Urothelium cell line (cell line): ENCODE measurements at places on chromosomes 4 and X.

GRCh38 chr4:14184767-14185166, 557.2 kb upstream of the BOD1L1 start:
- DNase-seq: no peak

GRCh38 chr4:166121897-166122296, 248.9 kb downstream of the TLL1 start:
- DNase-seq: no peak

DNA sequence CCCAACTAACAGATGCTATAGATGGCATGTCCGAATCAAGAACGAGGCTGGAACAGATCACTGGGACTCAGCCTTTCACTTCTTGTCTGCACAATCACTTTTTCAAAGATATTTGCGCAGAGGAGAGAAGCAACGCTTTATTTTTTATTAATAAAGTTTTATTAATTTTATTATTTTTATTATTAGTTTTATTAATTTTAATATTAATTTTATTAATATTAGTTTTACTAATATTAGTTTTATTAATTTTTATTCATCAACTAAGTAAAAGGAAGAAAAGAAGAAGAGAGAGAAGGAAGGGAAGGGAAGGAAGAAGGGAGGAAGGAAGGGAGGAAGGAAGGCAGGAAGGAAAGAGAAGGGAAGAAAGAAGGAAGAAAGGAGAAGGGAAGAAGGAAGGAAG, 236.4 kb upstream of the HHIP start:
- no peak for DNase-seq

- DNase-seq: peak; percentile 4
Measured at GRCh38 chrX:21479695-21480270, 105.6 kb downstream of the CNKSR2 start.

GRCh38 chr4:84684361-84684760, 101.4 kb downstream of the CDS1 start:
- no peak for DNase-seq

DNA sequence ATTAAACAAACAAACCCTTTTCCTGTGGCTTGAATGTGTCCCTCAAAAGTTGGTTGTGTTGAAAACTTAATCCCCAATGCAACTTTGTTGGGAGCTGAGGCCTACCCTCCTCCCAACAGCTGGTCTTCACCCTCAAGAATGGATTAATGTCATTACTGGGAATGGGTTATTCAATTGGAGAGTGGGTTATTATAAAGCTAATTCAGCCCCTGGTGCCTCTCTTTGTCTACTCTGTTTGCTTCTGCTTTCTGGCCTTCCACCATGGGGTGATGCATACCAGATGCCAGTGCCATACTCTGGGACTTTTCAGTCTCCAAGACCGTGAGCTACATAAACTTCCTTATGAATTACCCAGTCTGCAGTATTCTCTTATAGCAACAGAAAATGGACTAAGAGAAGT, 706.5 kb downstream of the CCSER1 start:
- no peak for DNase-seq

- no peak for DNase-seq
Measured at GRCh38 chr4:111362941-111363361, 740.1 kb upstream of the PITX2 start.

GRCh38 chr4:157300701-157301100, 80.2 kb downstream of the GRIA2 start:
- no peak for DNase-seq

GRCh38 chr4:98802770-98803198, 126.1 kb downstream of the EIF4E start:
- no peak for DNase-seq

GRCh38 chrX:106874075-106874474, 29.1 kb downstream of the RIPPLY1 start:
- DNase-seq: no peak

- peak; percentile 22 for DNase-seq
Measured at GRCh38 chr4:121358473-121358872, 22.3 kb downstream of the QRFPR start.

GRCh38 chrX:15903186-15903681, 48.6 kb upstream of the AP1S2 start:
- DNase-seq: no peak

GRCh38 chrX:128781506-128781905, 729.3 kb upstream of the ACTRT1 start:
- DNase-seq: peak; percentile 3

DNA sequence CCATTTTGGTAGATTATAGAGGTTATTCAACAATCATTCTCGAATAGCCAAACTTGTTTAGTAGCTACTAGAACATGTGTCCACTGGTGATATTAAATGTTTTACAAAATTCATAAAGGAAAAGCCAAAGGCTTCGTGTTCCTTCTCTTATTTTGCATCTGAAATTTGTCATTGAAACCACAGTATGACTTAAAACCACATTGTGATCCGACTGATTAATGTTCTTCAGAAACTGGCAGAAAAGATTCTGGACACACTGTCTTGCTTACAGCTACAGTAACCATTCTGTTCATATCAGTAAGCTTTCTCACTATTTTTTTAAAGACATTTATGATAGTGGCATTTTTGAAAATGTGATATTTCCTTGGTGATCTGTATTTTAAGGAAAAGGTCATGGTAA, 2.6 kb upstream of the SMARCA1 start:
- no peak for DNase-seq

DNA sequence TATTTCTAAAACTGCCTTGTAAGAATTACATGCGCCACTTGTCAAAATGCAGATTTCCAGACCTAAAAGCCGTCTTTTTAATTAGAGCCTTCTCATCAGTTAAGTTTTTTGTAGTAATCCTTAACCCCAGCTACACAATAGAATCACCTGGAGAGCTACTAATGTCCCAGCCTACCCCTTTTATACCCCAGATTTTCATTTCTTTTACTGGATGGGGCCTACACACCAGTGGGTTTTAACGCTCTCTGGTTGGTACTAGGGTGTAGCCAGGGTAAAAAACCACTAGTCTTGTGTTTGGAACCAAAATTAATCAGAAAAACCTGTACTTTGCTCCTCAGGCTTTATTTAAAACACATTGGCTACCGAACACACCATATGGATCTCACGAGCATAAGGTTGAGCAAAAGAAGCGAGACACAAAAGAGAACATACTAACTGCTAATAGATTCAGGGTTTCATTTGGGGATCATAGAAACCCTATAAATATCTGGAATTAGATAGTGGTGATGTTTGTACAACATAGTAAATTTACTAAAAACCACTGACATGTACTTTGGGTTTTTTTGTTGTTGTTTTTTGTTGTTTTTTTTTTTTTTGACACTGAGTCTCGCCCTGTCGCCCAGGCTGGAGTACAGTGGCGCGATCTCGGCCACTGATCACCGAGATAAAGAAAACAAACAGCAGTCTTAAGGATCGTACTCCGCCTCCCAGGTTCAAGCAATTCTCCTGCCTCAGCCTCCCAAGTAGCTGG, 30.6 kb downstream of the BBS12 start:
- no peak for DNase-seq

- no peak for DNase-seq
Measured at GRCh38 chr4:71749008-71749594, 34.8 kb downstream of the GC start.

- DNase-seq: peak; percentile 72
Measured at GRCh38 chr4:48970471-48970921, 15.6 kb upstream of the CWH43 start.

DNA sequence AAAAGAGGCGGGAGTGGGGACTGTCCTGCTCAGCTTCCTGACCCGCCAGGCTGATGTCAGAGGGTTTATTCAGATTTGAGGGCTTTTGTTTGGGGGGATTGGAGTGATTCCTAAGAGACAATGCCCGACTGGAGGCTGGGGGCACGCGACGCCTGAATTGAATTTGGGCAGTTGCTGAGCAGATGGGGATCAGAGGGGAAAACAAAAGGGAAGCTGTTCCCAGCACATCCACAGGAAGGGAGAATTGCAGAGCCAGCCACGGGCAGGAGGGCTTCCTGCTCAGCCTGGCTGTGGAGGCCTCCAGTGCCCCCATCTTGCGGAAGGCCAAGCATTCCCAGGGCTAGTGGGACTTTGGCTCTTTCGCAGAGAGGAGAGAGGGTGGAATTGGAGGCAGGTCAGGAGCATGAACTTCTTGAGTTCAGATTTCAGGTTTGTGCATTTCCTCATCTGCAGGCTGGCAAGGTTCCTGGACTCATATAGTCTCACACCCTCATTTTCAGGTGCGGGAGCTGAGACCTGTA, 162.8 kb downstream of the NHS start:
- no peak for DNase-seq

GRCh38 chrX:20472148-20472547, 205.4 kb upstream of the RPS6KA3 start:
- DNase-seq: no peak

DNA sequence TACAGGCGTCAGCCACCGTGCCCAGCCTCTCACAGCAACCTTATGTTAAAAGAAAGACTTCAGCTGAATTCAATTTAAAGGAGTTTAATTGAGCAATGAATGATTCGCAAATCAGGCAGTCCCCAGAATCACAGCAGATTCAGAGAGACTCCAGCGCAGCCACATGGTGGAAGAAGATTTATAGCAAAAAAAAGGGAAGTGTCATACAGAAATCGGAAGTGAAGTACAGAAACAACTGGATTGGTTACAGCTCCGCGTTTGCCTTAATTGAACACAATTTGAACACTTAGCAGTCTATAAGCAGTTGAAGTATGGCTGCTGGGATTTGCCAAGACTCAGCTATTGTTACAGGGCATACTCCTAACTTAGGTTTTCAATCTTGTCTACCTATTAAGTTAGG, 19.8 kb downstream of the CENPVL3 start:
- no peak for DNase-seq

DNA sequence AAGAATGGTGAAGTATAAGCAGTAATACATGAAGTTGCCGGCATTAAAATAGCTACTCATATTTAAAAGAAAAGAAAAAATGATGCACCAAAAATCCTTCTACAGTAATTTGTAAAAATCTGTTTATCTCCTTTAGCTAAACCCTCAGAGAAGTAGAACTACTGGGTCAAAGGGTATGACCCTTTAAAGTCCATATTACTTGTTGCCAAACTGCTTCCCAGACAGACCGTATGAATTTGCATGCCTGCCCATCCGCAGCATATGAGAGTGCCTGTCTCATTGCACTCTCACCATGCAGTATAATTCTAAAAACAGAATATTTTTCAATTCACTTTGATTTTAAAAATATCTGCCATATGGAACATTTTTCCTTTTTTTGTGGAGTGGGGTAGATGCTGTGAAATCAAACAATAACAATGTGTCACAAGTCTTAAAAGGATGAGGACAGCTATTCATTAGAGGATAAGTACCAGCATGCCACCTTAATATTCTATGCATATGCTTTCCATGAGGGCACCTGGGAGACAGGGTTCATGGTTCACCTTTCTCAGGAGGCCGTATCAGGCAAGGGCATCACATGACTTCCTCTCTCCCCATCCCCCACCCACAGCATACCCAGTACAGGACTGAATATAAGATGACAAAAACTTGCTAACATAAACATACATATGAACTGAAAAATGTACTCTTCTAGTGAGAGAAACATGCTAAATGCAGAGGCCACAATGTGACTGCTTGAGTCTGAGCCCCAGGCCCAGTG, 17.8 kb downstream of the ZDHHC9 start:
- DNase-seq: no peak

DNA sequence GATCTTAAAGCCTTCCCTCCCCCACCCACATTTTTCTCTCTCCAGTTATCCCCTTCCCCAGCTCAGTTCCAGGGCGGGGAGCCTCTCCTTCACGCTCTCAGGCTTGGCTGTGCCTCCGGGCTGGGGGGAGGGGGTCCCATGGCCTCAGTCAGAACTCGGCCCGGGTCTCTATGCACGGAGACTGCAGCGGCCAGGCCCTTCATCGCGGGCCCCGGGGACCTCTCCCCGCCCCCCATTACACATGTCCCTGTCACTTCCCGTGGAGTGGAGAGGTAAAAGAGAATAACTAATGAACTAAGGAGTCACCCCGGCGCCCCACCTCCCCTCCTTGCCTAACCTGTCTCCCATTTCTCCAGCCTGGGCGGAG, 838 bp upstream of the PRICKLE3 start:
- DNase-seq: no peak

DNA sequence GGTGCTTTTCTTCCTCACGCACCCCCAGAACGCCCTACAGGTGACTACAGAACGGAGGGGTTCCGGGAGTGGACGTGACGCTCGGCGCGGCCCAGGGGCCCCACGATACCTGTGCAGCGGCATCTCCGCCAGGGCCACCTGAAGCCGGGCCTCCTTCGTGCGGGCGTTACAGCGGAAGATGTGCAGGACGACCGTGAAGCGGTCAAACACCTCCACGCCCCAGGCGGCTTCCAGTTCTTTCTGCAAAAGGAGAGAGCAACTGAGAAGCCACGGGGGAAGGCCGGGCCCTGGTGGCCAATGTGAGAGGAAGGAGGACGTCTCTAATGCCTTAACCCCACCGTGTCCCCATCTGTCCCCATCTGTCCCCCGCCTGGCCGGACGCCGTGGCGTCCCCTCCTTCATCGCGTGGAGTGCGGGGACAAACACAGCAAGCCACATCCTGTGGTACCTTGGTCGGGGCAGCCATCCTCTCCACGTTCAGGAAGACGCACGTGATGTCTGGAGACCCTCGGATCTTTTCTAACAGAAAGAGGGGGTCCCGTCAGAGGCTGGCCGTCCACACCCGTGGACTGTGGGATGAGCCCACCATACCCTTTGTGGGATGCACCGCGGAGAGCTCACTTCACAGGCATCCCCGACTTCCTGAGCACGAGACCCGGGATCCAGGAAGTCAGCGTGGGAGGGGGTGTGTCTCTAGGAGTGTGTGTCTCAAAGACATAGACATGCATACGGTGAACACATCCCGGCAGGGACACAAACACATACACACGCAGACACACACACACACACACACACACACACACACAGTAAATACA, 3.6 kb downstream of the GTPBP6 start:
- no peak for DNase-seq

GRCh38 chr4:47367761-47368160, 95.7 kb downstream of the COMMD8 start:
- no peak for DNase-seq

DNA sequence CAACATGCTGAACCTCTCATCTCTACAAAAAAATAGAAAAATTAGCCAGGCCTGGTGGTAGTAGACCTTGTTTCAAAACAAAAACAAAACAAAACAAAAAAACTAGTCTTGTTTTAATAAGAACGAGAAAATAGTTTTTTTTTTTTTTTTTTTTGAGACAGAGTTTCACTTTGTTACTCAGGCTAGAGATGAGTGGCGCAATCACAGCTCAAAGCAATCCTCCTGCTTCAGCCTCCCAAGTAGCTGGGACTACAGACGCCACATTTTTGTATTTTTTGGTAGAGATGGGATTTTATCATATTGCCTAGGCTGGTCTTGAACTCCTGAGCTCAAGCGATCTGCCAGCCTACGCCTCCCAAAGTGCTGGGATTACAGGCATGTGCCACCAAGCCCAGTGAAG, 47.7 kb upstream of the UGDH start:
- no peak for DNase-seq
